ENCODE measurements at places on chromosomes 16 and 17.
A peak's percentile ranks its signal among the peaks of the same experiment; 100 is the strongest.

DNA sequence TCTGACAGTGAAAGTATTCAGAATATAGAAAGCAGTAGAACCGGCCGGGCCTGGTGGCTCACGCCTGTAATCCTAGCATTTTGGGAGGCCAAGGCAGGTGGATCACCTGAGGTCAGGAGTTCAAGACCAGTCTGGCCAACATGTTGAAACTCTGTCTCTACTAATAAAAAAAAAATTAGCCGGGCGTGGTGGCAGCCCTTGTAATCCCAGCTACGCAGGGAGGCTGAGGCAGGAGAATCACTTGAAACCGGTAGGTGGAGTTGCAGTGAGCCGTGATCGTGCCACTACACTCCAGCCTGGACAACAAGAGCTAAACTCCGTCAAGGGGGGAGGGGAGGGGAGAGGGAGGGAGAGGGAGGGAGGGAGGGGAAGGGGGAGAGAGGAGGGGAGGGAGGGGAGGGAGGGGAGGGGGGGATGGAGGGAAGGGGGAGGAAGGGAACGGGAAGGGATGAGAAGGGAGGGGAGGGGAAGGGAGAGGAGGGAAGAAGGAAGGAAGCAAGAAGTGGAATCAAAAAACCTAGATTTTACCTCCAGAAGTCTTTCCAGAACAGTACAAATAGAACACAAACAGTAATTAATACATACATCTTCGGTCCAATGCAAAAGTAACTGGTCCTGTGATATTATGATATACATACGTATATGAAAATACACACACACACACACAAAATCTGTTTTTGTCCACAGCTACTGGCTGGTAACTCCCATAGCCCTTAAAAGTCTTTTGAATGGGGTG, 10.9 kb upstream of the NT5C start:
- DNase-seq, result no peak

DNA sequence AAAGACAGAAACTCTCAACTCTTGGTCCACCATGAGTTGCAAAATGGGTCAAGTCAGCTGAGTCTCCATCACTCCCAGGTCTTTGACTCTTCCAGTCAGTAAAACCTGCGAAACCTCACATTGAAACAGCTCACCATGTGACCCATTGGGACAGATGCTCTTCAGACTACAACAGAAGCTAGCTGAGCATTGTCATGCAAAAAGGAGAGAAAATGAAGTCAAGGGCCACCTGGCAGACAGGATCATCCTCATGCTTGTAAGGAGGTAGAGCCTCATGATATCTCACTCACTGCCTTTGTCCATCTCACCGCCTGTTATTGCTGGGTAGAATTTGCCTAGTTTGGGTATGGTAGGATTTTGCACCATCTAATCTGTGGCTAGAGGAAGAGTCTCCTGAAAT, 50.2 kb downstream of the MAF start:
- DNase-seq, result no peak

GRCh38 chr16:18832006-18832405, 30.7 kb upstream of the ARL6IP1 start:
- DNase-seq, result no peak

DNA sequence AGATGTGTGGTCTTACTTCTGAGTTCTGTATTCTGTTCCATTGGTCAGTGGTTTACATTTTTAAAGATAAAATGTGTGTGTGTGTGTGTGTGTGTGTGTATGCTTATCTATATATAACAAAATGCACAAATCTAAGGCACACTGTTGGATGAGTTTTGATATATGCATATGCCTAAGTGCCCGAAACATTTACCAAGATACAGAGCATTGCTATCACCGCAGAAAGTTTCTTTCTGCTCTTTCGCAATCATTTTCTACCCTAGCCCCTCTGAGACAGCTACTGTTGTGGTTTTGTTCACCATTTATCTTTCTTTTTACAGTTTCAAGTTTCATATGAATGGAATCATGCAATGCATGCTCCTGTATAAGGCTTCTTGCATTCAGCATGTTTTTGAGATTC, 97.0 kb downstream of the MRTFB start:
- no peak for DNase-seq

DNA sequence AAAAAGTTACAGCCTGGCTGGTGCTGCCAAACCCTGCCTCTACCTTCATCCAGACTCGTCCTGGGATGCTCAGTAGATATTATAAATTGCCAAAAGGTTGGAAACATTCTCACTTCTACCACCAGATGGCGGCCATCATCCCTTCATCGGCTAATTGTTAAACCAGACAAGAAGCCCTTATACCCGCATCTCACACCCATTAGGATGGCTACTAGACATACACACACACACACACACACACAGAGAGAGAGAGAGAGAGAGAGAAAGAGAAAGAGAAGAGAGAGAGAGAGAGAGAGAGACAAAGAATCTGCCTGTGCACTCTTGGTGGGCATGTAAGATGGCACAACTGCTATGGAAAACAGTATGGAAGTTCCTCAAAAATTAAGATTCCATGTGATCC, 15.0 kb upstream of the SCIMP start:
- DNase-seq, result peak; percentile 83

DNA sequence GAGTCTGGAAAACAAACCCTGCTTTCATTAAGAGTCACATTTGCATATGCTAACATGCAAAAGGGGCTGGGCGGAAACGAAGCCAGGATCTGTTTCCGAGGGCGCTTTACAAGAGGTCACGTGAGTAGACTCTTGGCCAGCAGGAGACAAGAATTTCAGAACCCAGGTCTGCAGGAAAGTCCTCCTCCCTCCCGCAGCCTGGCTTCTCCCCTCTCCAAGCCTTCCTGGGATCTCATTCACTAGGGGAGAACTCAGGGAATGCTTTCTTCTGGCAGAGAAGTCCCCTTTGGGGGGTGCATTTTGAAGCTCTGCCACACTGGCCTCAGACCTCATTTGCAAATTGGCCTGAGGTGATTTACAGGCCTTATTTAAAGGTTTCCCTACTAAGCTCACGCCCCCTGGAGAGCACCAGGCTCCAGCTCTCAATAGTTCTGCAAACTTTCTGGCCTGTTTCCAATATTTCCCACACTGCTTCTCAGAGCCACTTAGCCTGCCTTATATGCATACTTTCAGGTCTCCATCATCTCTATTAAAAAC, 57.2 kb upstream of the CACNG5 start:
- peak; percentile 57 for DNase-seq

DNA sequence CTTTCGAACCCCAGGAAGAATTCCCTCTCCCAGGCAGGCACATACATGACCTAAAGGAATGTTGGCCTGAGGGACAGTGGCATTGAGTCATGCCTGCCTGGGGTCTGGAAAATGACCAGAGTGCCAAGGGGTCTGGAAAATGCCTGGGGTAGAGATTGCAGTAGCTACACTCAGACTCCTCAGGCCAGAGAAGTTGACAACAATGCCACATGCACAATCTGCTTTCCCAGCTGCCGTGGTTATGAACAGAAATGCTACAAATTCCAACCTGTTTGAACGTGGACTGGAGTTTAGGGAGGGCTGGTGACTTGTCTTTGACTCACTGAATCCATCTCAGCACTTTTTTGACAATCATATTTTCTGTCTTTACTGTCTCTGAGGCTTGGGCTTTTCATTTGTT, 250.0 kb downstream of the ABCC12 start:
- peak; percentile 39 for DNase-seq

GRCh38 chr16:88983165-88983564, 6.2 kb upstream of the CBFA2T3 start:
- DNase-seq, result no peak

- no peak for DNase-seq
Observed at GRCh38 chr16:30367349-30368009, 2.8 kb downstream of the TBC1D10B start.

DNA sequence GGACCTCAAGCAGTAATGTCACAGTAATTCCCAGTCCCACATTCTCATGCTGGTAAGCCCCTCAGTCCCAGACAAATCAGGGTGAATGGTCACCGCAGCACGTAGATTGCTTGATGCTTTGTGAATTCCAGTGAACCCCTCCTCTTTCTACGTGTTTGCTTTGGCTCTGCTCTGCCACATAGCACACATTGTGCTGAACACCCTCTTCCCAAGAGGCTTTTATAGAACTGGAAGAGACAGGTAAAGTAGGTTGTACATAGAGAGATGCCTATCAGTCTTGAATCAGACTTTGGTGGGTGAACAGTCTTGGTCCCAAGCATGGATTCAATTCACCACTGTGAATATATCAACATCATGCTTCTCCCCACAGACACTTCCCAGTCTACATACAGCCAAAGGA, 579 bp upstream of the KRTAP9-6 start:
- no peak for DNase-seq

DNA sequence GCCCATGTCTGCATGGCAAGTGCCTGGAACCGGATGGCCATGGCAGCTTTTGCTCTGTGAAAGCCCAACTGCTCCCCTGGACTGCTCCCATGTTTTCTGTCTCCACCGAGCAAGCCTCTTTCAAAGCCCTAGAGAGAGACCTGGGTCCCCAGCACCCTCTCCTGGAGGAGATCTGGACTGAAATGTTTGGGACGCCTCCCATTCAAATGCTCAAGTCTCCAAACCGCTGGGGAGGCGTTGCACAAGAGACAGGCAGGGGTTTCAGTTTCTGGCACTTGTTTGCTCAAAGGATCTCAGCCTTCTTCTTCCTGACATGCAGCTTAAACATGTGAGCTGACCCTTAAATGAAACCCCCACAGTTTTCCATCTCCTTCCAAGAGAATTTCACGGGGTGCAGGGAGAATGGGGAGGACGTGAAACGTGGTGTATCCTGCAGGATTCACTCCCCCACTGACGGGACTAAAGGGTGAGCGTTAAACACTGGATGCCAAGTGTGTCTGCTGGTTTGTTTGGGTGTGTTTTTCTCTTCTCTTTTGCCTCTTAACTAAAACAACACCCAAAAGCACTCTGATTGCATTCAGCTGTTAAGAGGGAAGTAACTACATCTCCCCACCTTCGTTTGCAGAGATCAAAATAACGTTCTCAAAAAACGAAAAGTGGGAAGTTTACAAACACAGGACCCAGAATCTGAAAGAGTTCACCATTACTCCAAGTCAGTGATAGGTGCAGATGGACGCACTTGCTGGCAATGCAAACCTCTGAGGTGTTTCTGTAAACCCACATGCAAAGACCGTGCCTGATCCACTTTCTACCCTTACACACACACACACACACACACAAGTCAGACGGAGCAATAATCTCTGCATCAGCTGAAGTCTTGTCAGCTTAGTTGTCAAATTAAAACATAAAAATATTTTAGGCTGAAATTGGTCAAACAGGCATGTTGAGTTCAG, 256.9 kb downstream of the C16orf95 start:
- DNase-seq, result peak; percentile 72

GRCh38 chr17:3754458-3755334, 31.0 kb downstream of the HASPIN start:
- no peak for DNase-seq

- no peak for DNase-seq
Observed at GRCh38 chr16:78479723-78480122, 380.3 kb downstream of the WWOX start.

GRCh38 chr17:75900691-75901533, 3.8 kb downstream of the MRPL38 start:
- DNase-seq, result no peak

DNA sequence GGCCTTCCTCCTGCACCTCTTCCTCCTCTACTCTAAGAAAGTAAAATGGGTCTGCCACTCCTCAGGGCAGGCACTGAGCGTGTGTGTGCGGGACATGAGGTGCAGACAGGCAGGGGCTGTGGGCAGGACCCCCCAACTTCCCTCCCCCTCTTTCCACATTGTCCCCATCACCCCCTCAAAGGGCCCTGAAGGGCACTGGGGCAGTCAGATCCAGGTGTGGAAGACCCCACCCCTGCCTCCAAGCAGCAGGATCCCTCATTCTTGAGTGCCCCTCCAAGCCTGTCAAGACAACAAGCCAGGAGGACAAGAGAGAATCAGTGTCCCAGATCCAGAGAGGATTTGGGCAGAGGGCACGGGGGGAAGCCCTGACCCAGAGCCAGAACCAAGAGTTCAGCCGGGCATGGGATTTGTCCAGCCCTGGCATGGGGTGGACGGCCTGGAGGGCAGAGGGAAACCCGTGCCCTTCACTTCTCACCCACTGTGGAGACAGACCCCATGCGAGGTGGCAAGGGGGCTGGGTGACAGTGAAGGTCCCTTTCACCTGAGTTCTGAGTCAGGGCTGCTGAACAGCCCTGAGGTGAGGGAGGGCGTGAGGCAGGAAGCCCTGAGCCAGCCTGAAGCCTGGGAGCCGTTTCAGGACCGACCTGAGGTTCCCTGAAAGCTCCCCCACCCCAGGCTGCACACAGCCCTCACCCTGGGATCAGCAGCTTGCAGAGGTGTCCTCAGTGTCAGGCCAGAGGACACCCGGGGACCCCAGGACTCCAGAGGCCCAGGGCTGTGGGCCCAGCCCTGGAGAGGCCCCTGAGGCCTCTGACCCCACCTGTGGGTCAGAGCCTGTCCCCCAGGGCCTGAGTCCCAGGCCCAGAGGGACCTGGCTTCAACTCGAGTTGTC, 45.8 kb downstream of the USP22 start:
- DNase-seq, result no peak

- no peak for DNase-seq
Observed at GRCh38 chr17:72761431-72761830, 331.1 kb downstream of the SLC39A11 start.

- DNase-seq, result no peak
Observed at GRCh38 chr17:32882734-32883133, 5.8 kb upstream of the MYO1D start.

DNA sequence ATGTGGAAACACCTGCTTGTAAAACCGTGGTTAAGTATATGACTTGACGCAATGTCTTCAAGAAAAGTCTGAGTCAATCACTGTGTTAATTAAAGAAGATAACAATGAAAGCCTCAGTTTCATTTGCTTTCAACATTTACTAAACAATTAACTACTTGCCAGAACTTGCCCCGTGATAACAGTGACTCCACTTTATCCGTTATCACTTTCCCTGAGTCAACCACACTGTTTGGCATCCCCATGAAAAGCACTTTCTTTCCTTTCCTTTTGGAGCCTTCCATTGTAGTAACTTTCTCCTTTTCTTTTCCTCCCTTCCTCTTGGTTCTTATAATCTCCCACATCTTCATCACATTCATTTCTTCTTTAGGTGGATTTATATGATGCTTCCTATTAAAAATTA, 435.1 kb upstream of the GOT2 start:
- no peak for DNase-seq

- no peak for DNase-seq
Observed at GRCh38 chr17:80138856-80139426, 8.0 kb downstream of the EIF4A3 start.

DNA sequence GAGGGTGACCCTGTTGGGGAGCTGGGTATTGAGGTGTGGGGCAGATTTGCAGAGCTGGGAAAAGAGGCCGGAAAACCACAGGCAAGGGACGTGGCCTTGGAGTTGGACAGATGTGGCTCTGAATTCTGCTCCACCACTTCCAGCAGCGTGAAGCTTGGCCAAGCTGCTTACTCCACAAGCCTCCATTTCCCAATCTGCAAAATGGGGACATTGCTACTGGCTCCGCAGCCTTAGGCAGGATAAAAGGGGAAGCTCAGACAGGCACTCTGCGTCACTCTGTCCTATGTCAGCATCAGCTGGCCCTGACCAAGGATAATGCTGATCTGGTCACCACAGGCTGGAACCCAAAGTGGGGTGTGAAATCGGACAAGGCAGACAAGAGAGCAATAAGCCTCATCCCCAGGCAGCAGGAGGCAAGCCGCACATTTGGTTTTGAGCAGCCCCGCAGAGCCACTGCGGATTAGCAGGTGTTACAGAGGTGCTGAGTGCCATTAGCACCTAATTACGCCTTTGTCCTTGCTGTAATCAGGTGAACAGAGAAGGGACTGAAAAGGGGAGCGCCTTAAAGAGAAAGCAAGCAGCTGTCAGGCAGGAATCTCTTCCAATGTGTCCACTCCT, 54.8 kb downstream of the SDK2 start:
- no peak for DNase-seq

GRCh38 chr17:80611816-80612215, 67.2 kb downstream of the RPTOR start:
- DNase-seq, result no peak
